ENCODE measurements at places on chromosomes 6 and 20.

GRCh38 chr6:40556881-40557280 is 30.3 kb downstream of the LRFN2 start:
- DNase-seq = no peak

DNA sequence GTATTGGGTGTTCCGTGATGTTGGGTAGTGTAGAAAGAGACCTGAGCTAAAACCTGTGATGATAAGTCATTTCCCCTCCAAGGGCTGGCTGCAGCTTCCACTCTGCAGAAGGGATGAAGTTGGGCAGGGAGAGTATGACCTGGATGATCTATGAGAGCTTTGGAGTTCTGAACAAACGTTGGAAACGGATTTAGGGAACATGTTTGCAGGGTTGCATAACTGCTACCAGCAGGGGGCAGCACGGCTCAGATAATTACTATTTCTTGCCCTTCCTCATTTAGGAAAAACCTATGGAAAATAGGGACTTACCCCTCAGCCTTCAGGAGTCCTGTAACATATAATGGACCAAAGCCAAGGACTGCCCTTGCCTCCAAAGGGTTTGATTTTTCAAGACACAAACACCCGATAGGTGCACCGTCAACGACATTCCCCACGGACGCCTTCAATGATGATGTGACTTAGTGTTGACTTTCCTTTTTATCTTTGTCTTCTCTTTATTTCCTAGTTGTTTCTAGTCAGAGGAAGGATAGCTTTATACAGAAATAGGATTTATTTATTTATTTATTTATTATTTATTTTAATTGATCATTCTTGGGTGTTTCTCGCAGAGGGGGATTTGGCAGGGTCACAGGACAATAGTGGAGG is 164.9 kb upstream of the SASH1 start:
- peak; percentile 70 for DNase-seq

DNA sequence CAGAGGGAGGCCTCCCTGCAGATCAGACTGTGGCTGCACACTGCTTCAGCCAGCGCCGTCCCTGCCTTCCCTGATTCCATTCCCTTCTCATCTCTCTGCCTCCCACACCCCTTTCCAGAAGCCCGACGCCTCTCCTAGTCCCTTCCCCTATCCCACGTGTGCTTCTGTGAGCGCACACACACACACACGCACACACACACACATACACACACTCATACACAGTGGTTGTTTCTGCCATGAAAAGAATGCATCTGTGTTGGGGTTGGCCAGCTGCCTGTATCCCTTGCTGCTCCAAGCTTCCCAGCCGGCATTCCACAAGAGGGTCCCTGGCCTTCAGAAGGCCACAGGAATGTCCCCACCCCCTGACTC is 51.7 kb downstream of the MOCS1 start:
- DNase-seq = peak; percentile 53

GRCh38 chr6:68726337-68726736 is 91.3 kb downstream of the ADGRB3 start:
- DNase-seq = no peak
